ENCODE measurements at places on chromosomes 4 and X.

- no peak for DNase-seq
These were observed 305.7 kb upstream of the NOCT start for GRCh38 chr4:138709859-138710258.

DNA sequence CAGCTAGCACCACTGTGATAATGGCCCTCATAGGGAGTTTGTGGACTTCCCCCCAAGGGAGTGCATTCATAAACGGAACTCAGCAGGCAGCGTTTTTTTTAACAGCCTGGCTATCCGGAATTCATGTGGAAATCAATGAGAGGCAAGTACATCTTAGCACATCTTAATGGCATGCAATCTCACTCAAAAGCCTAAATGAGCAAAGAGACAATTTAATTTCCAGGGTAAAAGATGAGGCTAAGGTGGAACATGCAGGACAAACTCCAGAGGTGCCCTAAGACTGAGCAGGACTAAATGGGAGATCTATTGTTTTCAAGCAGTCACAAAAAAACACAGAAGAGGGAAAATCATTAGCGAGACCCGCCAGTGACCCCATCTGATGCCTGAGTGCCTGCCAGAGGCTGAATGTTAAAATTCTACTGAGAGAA, 243.5 kb upstream of the KCNIP4 start:
- DNase-seq, result peak; percentile 1

GRCh38 chr4:177987896-177988295, 545.7 kb upstream of the AGA start:
- no peak for DNase-seq

DNA sequence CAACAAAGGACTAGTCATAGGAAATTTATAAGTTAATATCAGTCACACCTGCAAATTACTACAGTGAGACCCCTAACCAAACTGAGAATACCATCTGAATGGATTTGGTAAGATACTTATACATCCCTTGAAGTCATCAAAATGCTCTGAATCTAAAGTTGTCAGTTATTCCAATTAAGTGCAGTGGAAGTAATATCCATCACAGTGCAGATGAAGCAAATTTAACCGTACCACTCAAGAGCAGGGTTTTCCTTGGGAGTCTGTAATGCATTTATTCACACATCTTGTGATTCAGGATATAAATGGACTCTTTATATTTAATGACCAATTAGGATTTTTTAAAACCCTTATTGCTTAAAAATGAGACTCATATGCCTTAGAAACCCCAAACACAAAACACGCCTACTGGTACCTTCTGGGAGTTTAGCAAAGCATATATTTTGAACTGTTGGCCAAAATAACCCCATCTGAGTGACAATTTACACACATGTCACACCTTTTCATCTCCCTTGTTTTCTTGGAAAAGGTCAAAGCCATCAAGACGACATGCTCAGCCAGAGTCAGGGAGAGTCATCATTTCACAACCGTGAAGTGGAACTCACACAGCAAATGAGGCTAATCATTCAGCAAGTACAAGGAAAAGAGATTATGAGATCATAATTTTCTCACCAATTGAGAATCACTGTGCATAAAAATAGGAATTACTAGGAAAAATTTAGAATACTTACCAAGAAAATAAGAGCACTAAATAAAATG, 303.7 kb downstream of the HNRNPD start:
- DNase-seq, result no peak

DNA sequence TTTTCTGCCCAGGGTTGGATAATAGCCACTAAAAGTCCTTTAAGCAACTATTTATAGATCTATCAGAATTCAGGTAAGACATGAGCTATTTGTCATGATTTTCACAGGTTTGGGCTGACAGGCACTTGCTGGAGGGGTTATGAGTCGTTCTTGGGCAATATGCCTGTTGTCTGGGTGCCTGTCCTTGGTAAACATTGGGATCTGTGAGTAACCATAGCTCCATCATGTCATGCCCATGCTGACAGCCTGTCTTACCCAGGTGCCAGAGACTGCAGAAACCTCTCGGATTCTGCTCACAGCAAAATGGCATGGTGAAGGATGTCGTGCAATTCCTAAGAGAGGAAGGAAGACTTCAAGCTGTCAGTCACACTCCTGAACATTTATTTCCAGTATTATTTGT, 116.0 kb upstream of the PUDP start:
- DNase-seq, result no peak

GRCh38 chr4:113292371-113293042, 243.1 kb downstream of the ANK2 start:
- DNase-seq, result peak; percentile 77

GRCh38 chrX:40950546-40950945, 134.7 kb upstream of the USP9X start:
- no peak for DNase-seq

GRCh38 chrX:72269671-72270251, 7.3 kb downstream of the RPS4X start:
- peak; percentile 41 for DNase-seq

GRCh38 chrX:126509923-126510322, 42.7 kb downstream of the DCAF12L1 start:
- no peak for DNase-seq

GRCh38 chr4:33890841-33891240, 2353.5 kb downstream of the ARAP2 start:
- DNase-seq, result peak; percentile 7

DNA sequence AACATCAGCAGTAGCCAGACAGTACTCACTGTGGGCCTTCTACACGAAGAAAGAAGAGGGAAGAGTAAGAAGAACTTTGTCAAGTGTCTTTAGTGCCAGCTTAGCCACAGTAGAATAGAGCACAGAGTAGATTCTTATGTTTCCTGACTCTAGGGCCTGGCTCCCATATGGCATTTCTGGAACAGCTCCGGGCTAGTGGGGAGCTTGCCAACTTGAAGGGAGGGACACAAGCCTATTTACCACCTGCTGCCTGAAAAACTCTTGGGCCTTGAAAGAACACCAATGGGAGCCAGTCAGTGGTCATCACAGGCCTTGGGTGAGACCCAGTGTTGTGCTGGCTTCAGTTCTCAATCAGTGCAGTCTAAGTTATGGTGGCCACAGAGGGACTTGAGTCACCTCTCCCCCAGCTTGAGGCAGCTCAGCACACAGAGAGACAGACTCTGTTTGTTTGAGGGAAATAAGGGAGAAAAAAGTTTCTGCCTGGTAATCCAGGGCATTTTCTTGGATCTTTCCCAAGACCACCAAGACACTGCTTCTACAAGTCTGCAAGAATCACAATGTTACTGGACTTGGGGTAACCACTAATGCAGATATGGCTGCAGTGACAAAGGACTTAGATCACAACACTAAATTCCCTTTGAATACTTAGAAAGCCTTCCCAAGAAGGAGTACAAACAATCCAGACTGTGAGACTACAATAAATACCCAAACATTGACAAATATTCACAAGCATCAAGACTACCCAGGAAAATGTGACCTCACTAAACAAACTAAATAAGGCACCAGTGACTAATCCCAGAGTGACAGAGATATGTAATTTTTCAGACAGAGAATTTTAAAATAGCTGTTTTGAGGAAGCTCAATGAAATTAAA, 261.0 kb upstream of the NDST3 start:
- no peak for DNase-seq

DNA sequence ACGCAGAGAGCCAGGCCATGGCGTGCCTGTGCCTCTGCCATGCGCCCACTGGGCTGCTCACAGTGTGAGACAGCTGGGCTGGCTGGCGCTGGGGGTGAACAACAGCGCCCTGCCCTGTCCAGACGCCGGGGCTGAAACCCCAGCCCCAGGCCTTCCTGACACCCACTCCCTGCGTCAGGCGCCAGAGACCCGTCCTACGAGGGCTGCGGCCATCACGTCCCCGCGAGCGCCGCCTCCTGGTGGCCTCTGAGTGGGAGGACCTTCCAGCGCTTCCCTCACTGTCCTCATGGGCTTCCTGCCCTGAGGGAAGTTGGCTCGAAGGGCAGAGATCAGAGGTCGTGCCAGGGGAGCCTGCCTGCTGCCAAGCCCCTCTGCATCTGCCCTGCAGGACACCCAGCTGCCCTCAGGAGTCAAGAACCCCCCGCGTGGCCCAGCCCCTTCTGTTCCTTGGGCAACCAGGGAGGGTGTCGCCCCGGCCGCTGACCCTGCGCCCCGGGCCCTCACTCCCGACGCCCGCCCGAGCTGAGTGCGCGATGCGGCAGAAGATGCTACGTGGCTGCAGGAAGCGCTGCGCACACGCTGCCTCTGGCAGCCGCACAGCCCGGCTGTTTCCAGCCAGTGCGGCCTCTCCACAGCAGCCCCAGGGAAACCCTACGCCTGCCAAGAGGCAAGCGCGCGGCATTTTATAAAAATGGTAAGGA, 16.2 kb downstream of the NELFA start:
- no peak for DNase-seq

DNA sequence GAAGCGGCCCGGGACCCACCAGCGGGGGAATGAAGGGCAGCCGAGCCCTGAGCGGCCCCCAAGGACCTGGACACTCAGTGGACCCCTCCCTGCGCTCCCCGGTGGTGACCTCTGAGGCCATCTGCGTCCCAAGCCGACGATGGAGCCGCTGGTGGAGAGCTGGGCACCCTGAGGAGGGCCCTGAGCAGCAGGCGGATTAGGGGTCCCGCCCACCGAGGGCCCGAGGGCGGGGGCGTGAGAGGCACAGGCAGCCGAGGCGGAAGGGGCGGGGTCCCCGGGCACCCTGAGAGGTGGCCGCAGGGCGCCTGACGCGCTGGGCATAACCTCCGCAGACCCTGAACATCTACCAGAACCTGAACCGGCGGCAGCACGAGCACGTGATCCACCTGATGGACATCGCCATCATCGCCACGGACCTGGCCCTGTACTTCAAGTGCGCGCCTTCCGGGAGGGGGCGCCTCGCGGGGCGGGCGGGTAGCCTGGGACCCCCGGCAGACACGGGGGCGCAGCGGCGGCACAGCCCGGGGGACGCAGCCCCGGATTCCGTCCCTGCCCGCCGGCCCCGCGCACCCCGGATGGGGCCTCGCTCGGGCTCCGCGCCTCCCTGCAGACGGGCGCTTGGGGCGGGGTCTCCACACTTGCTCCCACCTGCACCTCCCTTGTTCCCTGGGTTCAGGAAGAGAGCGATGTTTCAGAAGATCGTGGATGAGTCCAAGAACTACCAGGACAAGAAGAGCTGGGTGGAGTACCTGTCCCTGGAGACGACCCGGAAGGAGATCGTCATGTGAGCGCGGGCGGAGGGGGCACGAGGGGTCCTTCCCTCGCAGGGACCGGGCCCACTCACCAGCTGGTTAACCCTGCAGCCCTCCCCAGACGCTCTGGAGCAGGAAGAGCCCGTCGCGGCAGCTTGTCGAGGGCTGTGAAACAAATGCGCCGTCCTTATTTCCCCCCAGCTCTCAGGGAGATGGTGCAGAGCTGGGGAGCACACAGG, 10.3 kb downstream of the ATP5ME start:
- no peak for DNase-seq

DNA sequence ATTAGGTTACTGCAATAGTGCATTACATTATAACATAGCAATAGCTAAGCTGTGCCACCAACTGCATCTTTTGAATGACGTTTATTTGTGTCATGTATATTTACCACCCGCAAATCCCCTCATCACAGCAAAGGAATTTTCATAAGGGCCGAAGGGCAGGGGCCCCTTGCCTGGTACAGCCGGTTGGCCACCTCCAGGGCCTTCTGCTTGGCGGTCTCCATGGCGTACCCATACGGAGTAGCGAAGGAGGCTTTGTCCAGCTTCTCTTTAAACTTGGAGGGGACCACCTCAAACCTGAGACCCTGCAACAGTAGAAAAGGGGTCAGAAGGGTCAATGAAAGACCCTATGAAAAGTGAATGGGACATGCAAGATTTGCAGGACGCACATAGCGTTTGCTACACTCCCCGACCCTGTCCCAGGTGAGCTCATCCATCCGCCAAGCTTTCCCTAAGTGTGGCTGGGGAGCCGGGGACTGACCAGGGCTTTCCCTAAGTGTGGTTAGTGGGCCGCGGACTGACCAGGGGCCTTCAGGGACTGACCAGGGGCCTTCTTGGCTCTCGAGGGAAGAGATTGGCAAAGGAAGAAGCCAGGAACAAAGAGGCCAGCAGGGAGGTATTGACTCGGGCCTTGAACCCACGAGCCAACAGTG, 10.6 kb downstream of the ASMTL start:
- DNase-seq, result no peak

DNA sequence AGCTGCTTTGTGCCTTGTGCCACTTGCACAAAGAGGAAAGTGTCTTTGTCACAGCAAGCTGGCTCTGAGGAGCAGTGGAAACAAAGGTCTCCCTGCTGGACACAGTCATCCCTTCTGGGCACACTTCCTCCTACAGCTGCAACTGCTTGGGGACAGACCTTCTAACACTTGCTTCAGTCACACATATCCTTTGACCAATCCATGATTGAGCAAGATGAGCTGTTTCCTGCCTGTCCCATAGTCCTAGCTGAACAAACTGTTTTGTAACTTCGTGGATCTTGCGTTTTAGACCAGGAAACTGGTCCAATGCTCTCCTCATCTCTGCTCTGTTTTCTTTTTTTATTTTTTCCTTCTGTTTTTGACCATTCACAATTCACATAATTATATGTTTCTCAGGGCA, 98.5 kb downstream of the RRAGB start:
- DNase-seq, result no peak

DNA sequence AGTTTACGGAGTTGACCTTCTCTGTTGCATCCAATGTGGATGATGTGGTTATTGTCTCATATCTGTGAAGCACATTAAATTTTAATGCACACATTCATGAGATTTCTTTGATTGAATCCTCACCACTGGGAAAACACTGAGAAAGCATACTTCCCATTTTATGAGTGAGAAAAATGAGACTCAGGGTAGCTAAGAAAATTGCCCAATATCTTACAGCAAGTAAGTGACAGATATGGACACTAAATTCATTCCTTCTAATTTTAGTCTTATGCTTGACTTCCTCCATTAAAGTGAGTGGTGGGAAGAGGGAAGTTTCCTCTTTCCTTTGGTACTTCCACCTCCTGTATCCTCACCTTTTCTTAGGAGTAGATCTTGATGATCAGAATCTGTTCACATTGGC, 504.8 kb upstream of the BOD1L1 start:
- DNase-seq, result no peak

- peak; percentile 31 for DNase-seq
These were observed 125.3 kb downstream of the COL4A6 start for GRCh38 chrX:108312957-108313356.
